ENCODE measurements at places on chromosomes 5 and 9.

DNA sequence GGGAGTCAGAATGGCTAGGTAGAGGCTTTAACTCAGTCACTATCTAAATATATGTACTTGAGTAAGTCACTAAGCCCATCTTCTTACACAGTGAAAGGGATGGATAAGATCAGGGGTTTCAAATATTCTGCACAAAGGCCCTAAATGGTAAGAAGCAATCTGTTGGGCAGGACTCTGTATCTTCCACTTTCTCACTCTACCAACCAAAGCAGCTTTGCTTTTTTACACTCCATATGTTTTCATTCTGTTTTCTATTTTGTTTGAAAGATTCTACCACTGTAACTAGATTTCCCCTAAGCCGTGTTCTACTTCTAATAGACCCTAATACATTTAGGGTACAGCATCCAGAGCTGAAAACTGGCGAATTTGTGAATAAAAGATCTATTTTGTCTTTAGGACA lies 477.5 kb upstream of the NMUR2 start:
- DNase-seq = no peak

GRCh38 chr9:92147852-92148180 lies 32.6 kb upstream of the SPTLC1 start:
- no peak for DNase-seq

- no peak for DNase-seq
Measured at GRCh38 chr5:72093824-72094223, 13.5 kb upstream of the MAP1B start.

DNA sequence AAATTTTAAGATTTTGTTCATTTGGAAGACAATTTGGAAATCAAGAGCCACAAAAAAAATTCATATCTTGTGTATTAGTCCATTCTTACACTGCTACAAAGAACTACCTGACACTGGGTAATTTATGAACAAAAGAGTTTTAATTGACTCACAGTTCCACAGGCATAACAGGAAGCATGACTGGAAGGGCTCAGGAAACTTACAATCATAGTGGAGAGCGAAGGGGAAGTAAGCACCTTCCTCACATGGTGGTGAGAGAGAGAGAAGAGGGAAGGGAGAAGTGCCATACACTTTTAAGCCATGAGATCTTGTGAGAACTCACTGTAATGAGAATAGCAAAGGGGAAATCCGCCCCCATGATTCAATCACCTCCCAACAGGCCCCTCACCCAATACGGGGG lies 274.4 kb downstream of the KCNN2 start:
- no peak for DNase-seq

GRCh38 chr9:128485414-128485855 lies 19.1 kb upstream of the GLE1 start:
- DNase-seq = no peak

DNA sequence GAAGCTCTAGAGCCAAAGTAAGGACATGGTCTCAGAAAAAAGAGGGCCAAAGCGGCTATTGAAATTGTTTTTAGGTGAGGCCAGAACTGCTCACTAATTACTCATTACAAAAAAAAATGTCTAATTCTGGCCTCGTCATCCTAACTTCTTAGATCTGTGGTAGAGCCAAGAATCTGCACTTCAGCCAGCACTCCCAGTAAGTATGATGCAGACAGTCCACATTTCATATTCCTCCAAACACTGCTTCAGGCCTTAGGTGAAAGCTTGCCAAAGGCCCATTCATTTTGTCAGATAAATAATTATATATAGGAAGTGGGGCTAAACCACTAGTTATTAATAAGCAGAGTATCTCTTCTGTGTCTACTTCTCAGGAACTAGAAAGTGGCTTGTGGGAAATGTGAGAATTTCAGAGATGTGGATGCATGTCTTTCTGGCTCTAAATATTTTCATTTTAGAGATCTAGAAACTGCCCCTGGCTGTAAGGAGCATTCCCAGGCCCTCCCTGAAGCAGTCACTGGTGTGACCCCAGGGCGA lies 554.0 kb downstream of the TLE4 start:
- no peak for DNase-seq

- no peak for DNase-seq
Measured at GRCh38 chr9:84691634-84692033, 22.1 kb downstream of the NTRK2 start.

GRCh38 chr9:92476962-92477361 lies 5.3 kb downstream of the ASPN start:
- DNase-seq = no peak
